Stimulated activated naive B cell treated with anti-CD40 and anti-IgM and Interleukin-4, amounts not matched to agents 10 μg/mL and 1 μg/mL and 100 μg/mL, for 72 hours (primary cell): ENCODE measurements at places on chromosomes 7 and 10.

DNA sequence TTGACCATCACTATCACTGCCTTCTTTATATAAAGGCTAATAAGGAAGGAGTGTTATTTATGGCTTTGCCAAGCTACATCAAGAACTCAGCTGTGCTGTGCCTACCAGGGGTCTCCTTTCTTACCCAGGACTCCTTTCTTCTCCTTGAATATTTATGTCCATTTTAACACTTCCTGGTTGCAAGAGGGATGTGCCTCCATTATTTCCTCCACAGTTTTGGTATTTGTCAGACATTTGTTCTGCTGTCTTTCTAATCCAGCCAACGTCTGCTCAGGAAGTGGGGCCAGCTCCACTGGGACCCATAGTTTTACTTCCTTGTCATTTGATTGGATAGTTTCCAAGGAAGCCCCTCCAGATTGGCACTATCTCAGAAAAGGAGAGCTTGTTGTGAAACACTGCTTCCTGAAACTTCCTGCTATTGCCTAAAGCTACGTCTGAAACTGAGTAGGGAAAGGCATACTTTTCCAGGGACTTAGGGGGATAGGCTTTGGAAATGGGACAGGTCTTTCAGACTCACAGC lies 6.6 kb upstream of the STRIP2 start:
- DNase-seq = no peak

DNA sequence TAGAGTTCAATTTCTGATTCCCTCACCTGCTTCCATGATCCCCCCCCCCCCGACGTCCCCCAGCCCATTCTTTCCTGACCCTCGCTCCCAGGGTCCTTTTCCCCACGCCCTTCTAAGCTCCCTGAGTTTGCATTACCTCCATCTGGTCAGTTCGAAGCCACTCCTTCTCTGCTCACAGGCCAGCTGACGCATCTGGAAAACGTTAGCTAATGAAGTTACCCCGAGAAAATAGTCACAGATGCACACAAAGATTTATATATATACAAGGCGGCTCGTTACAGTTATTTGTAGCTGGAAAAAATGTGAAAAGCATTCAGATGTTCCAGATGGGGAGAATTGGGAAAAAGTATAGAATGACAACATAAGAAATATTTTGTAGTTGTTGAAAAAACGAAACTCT lies 630.0 kb upstream of the FOXK1 start:
- no peak for DNase-seq

- DNase-seq = no peak
Observed at GRCh38 chr7:25788961-25789620, 362.9 kb upstream of the NFE2L3 start.

DNA sequence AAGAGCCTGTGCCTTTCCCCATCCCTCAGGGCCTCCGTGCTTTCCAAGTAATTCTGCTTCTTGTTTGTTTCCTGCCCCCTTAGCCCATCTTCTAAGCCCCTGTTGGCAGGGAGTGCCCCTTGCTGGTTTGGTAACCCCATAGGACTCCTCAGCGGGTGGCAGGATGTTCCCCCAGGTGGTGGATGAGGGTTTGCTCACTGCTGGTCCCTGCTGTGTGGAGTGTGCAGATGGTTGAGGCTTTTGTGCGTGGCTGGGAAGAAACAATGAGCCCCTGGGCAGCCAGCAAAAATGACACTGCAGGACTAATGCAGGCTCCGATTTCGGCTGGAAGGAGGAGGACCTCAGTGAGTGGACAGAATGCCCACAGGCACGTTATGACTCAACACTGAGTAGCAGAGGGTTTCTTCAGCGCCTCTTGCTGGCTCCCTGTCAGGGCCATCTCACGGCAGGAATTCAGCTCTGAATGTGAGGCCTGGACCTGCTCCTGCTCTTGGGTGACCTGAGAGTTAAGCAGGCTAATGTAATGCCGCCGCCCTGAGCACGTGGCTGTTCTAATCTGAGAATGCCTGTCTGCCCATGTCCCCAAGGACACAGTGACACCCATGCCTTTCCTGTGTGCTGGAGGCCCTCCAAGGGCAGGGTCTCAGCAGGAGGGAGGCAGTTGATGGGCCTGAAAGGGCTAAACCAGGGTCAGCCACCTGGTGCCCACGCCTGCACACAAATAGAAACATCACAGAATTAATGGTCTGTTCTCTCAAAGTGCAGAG lies 16.6 kb downstream of the BAG3 start:
- DNase-seq = no peak

GRCh38 chr10:71323407-71323806 lies 4.3 kb downstream of the SLC29A3 start:
- DNase-seq = no peak

DNA sequence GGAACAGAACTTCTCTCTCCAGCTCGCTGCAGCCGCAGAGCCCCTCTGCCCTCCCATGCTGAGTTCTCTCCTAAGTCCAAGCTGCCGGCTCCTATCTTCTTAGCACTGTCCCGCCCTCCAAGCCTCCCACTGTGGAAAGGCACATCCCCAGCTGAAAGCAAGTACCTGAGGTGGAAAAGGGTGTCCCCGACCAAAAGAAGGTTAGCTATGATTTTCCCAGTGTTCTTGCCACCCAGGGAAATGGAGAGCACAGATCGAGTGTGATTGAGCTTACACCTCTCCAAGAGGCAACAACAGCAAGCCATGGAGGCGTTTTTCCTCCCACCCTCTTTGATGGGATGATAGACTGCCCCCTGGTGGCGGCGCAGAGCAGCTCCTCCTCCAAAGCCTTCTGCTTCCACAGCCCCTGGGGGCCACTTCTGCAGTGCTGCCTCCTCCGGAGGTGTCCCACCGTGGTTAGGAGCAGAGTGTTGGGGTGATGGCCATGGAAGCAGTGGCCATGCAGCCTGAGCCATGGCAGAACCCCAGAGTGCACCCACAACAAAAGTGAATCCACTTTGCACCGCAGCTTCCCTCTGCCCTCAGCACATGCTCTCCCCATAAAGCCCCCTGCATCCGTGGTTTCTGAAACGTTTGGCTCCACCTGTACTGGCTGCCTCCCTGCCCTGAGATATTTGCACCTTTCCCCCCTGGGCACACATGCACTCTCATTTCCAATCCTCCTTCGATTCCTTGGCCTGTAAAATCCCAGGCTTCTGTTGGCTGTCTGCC lies 143.1 kb upstream of the STK17A start:
- DNase-seq = peak; percentile 8

GRCh38 chr7:151607464-151607867 lies 87.8 kb upstream of the RHEB start:
- no peak for DNase-seq

DNA sequence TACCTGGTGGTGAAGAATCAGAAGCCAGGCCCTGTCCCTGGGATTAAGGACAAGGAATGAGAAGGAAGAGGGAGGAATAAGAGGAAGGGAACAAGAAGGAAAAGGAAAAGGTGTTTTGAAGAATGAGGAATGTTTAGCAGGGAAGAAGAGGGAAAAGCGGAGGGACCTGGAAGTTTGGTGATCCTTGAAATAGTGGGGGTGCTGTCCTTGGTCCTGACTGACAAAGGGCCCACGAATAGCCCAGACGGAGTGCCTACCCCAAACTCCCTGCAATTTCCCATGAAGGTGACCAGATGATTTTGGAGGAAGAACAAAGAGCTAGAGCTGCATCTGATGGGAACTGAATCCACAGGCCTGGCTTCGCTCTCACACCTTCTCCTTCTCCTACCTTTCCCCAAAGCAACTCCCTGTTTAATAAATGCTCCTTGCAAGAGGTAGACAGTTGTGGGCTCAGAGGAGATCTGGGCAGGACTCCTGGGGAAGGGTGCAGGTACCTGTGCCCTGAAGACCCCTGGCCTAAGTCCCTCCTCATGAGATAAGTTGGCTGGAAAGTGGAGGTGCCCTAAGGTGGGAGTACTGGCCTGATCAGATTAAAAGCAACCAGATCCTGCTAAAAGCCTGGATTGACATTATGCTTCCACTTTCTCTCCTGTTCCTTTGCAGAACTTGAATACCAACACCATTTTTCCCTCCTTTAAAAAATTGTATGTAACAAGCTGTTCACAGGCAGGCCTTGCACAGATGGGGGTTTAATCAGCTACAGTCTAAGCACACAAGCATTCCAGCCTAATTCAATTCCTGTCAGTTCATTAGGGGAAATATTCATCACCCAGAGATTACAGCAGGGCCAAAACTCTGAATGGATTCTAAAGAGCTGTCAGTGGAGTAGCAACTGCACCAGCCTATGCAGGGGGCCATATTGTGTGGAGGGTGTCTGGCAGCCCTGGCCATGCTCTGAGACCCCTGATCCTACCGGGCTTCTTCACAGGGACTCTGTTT lies 19.4 kb downstream of the KAZALD1 start:
- DNase-seq = no peak

- DNase-seq = no peak
Observed at GRCh38 chr7:106864298-106865081, 592 bp upstream of the PIK3CG start.

DNA sequence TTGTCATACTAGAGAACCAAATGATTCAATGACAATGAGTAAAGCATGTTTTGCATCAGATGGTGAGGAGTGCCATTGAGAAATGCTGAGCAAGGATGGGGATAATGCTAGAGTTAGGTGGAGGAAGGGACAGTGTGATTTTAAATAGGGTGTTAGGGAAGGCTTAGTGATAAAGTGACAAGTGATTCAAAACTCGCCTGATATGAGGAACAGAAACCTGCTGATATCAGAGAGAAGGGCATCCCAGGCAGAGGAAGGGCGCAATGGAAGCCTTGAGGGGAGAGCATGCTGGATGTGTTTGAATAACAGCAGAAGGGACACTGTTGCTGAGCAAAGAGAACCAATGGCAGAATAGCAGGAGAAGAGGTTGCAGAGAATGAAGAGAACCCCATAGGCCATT lies 196.2 kb downstream of the NRG3 start:
- DNase-seq = no peak
